ENCODE measurements at places on chromosomes 4 and X.
A peak's percentile ranks its signal among the peaks of the same experiment; 100 is the strongest.

DNA sequence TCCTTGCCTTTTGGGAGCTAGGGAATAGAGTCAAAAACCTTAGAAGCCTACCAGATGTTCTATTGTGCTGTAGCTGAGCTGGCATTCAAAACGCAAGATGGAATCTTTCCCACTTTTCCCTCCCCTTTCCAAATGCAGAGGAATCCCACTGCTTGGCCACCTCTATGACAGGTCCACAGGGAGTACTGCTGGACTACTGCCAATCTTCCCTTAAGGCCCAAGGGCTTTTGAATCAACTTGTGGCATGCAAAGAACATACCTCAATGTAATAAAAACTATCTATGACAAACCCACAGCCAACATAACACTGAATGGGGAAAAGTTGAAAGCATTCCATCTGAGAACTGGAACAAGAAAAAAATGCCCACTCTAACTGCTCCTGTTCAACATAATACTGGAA lies 139.2 kb upstream of the AGTR2 start:
- DNase-seq: no peak

GRCh38 chr4:1049591-1049905 lies 38.1 kb downstream of the FGFRL1 start:
- no peak for DNase-seq

GRCh38 chrX:802846-803245 lies 172.3 kb downstream of the SHOX start:
- DNase-seq: no peak

DNA sequence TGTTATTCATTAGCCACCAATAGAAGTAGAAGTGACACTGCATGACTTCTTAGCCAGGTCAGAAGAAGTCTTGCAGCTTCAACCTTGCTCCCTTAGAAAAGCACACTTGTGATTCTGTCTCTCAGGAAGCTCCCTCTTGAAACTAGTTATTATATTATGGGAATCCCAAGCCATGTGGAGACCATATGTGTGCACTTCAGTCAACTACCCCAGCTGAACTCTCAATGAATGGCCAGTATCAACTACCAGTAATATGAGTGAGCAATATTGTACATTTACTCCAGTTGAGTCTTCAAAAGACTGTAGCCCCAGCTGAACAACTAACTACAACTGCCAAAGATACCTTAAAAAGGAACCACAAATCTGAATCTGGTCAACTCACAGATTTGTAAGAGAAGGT lies 77.1 kb upstream of the GABRA3 start:
- DNase-seq: no peak

DNA sequence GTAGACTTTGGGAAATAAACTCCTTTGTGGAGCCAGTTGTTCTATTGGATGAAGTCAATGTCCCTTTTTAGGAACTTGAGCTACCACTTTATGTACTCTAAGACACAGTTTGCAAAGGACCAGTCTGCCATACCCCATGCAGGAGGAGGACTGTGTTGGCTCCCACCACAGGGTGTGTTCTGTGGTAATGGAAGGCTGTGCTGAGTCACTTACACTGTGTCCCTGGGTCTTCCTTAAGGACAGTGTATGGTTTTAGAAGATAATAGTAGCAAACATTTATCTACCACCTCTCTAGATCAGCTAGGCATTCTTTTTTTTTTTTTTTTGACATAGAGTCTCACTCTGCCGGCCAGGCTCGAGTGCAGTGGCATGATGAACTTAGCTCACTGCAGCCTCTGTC lies 184.0 kb upstream of the PGRMC2 start:
- DNase-seq: no peak

DNA sequence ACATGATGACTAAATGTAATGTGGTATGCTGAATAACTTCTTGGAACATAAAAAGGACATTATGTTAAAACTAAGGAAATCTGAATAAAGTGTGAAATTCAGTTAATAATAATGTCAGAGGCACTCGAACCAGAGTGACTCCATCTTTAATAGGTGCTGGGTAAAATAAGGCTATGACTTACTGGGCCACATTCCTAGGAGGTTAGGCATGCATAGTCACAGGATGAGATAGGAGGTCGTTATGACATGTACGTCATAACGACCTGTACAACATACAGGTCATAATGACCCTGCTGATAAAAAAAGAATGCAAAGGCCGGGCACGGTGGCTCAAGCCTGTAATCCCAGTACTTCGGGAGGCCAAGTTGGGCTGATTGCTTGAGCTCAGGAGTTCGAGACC lies 28.9 kb upstream of the OPHN1 start:
- no peak for DNase-seq

DNA sequence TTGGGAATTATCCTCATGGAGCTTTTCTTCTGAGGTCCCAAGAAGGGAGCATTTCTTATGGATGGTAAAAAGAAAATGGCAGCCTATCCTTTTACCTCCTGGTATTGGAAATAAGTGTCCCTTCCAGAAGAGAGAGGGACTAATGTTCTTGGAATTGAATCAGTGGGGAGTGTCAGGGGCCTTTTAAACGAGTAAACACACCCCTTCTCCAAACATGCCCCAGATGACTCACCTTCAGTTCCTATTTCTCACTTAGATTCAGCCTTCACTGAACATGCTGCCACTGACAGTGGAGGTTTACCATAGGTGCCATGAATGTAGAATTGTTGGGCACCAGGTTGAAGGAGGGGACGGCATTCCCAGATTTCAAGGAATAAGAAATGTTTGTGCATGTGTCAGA lies 19.0 kb downstream of the MAGEC2 start:
- DNase-seq: no peak

- no peak for DNase-seq
These were observed 106.9 kb downstream of the MAML3 start for GRCh38 chr4:140047017-140047640.

- DNase-seq: no peak
These were observed 216.6 kb upstream of the INTU start for GRCh38 chr4:127416115-127416514.

DNA sequence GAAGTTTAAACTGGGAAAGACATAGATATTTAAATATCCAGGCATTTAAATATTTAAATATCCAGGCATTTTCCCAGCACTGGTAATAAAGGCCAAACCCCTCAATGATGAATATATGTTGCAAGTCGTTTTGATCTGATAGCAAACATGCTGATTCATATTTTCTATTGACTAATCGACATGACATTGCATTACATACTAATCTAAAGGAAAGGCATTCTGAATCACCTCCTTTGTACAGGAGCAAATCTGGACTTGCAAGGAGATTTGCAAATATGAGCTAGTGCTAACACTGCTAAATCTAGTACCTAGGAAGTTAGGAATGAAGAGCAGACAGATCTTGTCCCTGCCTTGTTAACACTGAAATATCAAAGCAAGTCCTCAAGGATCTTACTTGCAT lies 207.3 kb downstream of the SLC7A11 start:
- DNase-seq: no peak

- no peak for DNase-seq
These were observed 382.2 kb upstream of the IGFBP7 start for GRCh38 chr4:57492251-57492878.

GRCh38 chr4:55124322-55125076 lies 896 bp downstream of the KDR start:
- peak; percentile 6 for DNase-seq

DNA sequence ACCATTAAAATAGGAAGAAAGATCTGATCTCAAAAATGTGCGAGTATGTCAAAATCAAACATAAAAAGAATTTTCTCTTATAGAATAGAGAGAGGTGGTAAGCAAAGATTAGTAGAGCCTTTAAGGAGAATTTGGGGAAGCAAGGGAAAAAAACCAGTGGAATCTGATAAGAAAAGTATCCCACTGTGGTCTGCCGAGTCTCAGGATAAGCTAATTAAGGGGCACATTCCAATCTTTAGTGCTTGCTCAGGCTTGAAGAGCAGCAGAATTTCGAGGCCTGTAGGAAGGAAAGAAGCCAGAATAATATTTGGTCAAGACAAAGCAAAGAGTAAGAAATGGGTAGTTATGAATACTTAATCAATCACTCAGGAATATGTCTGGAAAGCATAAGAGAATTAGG lies 13.0 kb downstream of the STATH start:
- no peak for DNase-seq

- DNase-seq: no peak
These were observed 38.9 kb upstream of the CBR4 start for GRCh38 chr4:169048868-169049414.

DNA sequence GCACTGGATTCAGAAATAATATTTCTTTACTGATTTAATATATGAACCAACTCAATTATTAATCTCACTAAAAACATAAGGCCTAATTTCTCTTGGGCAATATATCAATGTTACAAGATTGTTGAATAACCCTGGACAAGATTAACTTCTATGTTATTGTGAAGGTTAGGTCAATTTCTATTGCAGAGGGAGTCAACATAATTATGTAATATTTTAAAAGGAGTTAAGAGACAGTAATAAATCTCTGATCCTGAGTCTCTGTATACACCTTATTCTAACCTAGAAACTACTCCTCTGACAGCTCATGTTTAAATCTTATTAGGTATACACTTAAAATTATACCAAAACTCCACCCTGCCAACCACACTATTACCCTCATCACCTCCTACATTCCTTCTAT lies 15.1 kb upstream of the GPRIN3 start:
- DNase-seq: no peak

- no peak for DNase-seq
These were observed 17.3 kb upstream of the CWH43 start for GRCh38 chr4:48968814-48969213.

GRCh38 chr4:3436798-3437581 lies 4.8 kb upstream of the HGFAC start:
- no peak for DNase-seq

GRCh38 chr4:153335665-153336064 lies 8.8 kb upstream of the MND1 start:
- no peak for DNase-seq

- peak; percentile 88 for DNase-seq
These were observed 657 bp upstream of the ANKRD50 start for GRCh38 chr4:124713185-124713592.

GRCh38 chr4:79904331-79904730 lies 168.7 kb downstream of the ANTXR2 start:
- no peak for DNase-seq

GRCh38 chr4:87025614-87026041 lies 90.8 kb downstream of the AFF1 start:
- no peak for DNase-seq

- no peak for DNase-seq
These were observed 384.0 kb upstream of the DIPK2B start for GRCh38 chrX:45584717-45585116.

- DNase-seq: no peak
These were observed 36.4 kb downstream of the FAM193A start for GRCh38 chr4:2572866-2573265.

DNA sequence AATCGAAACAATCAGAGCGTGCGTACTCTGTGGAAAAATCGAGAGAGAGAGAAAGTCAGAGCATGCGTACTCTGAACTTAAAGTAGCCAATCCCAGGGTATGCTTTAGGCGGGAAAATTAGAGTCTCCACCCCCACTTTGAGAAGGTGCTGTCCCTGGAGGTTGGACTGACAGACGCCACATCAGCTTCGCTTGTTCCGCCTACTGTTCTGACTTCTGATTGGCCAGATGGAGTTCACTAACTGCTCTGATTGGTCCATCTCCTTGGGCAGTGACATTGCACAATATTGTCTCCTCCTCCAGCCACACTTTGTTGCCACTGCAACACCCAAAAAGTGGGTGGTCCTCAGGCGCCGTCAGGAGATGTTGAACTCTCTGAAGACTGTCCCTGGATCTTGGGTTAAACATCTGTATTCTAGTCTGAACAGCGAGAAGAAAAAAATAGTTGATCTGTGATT lies at the start of gene SSX5:
TSS of gene SSX5 (minus strand) at position 51 of the 457 bp plus-strand sequence. CDS start 1,437 bp downstream, outside the sequence.
- no peak for DNase-seq

DNA sequence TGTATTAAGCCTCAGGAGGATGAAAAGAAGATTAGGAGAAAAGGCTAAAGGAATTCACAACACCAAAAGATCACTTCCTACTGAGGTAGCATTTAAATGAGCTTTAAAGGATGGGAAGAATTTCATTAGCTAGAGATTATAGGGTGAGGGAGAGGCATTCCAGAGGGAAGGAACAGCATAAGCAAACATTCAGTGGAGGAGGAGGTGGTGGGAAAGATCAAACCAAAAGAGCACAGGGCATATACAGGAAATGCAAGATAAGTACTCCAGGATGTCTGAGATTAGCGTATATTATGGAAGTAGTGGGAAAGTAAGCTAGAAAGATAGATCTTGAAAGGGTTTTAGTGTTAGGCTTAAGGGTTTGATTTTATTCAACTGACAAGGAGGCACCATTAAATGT lies 84.8 kb downstream of the COL4A6 start:
- no peak for DNase-seq

DNA sequence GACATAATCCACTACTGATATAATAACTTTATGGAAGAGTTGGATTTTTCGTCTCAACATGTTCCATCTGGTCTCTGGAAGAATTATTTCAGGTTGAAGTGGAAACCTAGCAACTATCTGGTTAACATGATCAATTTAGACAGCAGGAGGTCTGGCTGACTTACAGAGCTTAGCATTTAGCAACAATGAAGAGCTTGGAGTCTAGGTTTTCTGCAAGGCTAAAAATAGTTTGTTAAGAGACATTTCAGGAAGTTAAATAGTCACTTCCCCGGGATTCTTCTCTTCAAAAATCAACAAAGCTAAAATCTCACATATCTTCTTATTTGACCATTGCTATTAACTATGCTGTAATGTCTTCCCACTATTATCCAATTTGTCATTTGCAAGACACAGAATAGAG lies 418.6 kb upstream of the DIPK2B start:
- no peak for DNase-seq

DNA sequence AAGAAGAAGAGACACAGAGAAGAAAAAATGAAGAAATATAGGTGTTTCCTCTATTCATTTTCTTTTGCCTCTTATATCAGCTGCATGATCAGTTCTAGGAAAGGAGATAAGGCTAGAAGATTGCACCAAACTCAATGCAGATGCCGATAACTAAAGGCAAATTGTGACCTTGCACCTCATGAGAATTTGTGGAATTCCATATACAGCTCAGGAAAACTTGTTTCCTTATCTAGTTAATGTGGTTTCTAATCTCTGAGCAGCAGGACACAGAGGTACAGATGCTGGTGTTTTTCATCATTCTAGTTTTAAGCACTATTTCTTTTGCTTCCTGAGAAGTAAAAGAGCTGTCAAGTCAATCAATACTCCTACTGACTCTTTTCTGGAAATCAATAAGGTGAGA lies 104.6 kb upstream of the NWD2 start:
- DNase-seq: no peak

GRCh38 chrX:37371578-37371991 lies 22.4 kb downstream of the PRRG1 start:
- DNase-seq: no peak

GRCh38 chrX:68114573-68115129 lies 318.6 kb downstream of the OPHN1 start:
- DNase-seq: no peak

Data from BE2C (cell line).